GM23248 (cell line): ENCODE measurements at places on chromosomes 1 and 21. TPM values are rescaled to one million over a fixed set of nuclear protein-coding genes. Genes with fewer than 3 reads are reported as not detected.
A peak's percentile ranks its signal among the peaks of the same experiment; 100 is the strongest.

- no peak overlapping the region for H3K27ac ChIP-seq
- no peak overlapping the region for H3K4me3 ChIP-seq
- no peak for DNase-seq
Measured at GRCh38 chr1:243435836-243436235, 180.0 kb downstream of the SDCCAG8 start.

CFHR2 gene
- total RNA-seq, result not detected in 2 replicates

DNA sequence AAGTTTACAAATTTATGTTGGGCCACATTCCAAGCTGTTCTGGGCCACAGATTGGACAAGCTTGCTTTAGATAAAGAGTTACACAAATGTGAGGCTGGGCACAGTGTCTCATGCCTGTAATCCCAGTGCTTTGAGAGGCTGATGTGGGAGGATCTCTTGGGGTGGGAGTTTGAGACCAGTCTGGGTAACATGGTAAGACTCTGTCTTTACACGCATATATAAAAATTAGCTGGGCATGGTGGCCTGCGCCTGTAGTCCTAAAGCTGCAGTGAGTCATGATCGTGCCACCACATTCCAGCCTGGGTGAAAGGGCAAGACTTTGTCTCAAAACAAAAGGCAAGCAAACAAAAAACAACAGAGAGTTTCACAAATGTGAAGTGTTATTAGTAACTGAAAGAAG is 5.9 kb upstream of the VCAM1 start:
- H3K4me1 ChIP-seq, result peaks cover 16% of the 10 kb centered on the region
- no peaks in the 10 kb centered on the region for H3K27me3 ChIP-seq
- DNase-seq, result no peak
- no peak overlapping the region for H3K4me3 ChIP-seq
- H3K36me3 ChIP-seq, result no peaks in the 10 kb centered on the region

GJA4 gene
- total RNA-seq, result not detected in 2 replicates

DNA sequence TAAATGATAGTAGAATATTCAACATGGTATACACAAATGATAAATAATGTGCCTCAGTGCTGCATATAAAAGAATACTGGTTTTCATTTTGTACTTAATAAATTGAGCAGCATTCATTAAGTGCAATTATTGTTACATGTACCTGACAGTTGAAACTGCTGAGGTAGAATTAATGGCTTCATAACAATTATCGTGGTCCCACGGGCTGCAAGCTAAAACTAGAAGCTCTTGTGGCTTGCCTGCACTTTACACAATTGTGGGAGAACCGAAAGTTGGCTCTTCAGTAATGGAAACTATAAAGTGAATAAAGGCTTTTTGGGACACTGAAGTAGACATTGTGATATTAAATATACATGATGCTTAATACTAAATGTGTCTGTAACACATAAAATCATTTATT is 23.2 kb downstream of the INSL5 start:
- no peak overlapping the region for H3K27ac ChIP-seq
- no peak for DNase-seq
- H3K4me3 ChIP-seq, result no peak overlapping the region
- peaks cover 10% of the 10 kb centered on the region for H3K4me1 ChIP-seq

TRIM46 gene
- 3.4 TPM in 2 replicates for total RNA-seq

PPT1 gene
- 26.9 and 38.3 TPM in 2 replicates for total RNA-seq

GRCh38 chr21:17889171-17889570 is 70.0 kb upstream of the C21orf91 start:
- no peak for DNase-seq
- H3K4me3 ChIP-seq, result no peak overlapping the region
- H3K36me3 ChIP-seq, result no peaks in the 10 kb centered on the region
- H3K27ac ChIP-seq, result no peak overlapping the region
- no peaks in the 10 kb centered on the region for H3K27me3 ChIP-seq

DNA sequence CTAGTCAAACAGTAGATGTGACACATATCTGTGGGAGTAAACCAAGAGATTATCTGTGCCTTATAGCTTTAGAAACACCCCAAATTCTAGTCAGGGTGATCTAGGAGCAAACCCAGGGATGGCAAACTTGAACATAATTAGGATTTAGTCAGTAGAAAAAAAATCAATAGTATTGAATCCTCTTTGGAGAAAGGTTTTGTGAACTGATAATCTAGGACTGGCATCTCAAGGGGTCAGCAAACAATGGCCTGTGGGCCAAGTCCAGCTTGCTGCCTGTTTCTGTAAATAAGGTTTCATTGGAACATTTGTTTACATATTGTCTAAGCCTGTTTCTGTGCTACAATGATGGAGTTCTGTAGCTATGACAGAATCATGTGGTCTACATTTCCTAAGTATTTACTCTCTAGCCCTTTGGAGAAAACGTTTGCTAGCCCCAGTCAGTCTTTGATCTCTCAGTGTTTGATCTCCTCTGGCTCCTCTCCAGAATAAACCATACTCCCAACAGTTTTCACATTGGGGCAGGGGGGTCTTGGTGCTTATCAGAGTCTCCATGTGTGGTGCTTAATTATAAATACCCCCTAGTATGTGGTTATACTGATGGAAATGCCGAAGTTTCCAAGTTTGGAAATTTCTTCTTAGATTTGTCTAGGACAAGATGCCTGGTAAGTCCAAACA is 385.8 kb downstream of the NTNG1 start:
- H3K36me3 ChIP-seq, result no peaks in the 10 kb centered on the region
- no peak overlapping the region for H3K4me3 ChIP-seq
- H3K4me1 ChIP-seq, result peaks cover 29% of the 10 kb centered on the region
- no peak overlapping the region for H3K27ac ChIP-seq

DNA sequence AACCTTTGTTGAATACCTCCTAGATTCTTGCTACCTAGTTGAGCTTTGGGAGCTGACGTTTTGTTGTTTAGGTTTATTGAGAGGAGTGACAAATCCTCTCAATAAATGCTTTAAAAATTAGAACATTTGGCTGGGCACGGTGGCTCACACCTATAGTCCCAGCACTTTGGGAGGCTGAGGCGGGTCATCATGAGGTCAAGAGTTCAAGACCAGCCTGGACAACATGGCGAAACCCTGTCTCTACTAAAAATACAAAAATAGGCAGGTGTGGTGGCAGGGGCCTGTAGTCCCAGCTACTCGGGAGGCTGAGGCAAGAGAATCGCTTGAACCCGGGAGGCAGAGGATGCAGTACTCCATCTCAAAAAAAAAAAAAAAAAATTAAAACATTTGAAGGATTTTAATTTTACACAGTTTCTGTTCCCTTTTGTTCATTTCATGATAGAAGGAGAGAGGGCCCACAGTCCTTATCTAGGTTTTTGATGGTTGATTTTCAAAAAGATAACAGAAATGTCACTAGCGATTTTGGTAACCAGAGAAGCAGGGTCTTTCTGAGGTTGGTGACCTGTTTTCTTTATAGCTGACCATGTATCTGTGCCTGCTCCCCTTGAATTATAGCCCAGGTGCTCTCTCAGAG is 44.2 kb upstream of the PIGV start:
- no peak for DNase-seq
- peak overlapping the region; percentile 76 for H3K27ac ChIP-seq
- no peaks in the 10 kb centered on the region for H3K27me3 ChIP-seq

SLC30A10 gene
- not detected in 2 replicates for total RNA-seq

GRCh38 chr1:178266619-178267066 is 172.7 kb downstream of the RASAL2 start:
- DNase-seq, result no peak
- peaks cover 38% of the 10 kb centered on the region for H3K4me1 ChIP-seq
- H3K4me3 ChIP-seq, result no peak overlapping the region
- no peaks in the 10 kb centered on the region for H3K36me3 ChIP-seq
- no peaks in the 10 kb centered on the region for H3K27me3 ChIP-seq

- no peak overlapping the region for H3K4me3 ChIP-seq
- no peaks in the 10 kb centered on the region for H3K4me1 ChIP-seq
Measured at GRCh38 chr1:14841951-14842350, 243.5 kb downstream of the KAZN start.

DNA sequence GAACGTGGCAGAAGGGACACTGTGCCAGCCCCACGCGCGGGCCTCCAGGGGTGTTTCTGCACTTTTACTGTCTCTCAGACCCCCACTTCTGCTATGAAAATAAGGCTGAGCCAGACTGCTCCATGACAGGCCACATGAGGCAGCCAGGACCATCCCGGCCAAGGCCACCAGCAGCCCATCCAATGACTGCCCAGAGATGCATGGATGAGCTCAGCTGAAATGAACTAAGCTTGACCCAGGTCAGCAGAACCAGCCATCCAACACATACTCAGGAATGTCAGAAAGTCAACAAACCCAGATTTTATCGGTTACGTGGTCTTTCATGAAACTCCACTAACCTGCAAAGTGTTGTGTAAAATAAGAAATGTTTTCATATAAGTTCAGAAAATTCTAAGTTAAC is 51.2 kb downstream of the CCDC185 start:
- peaks cover 6% of the 10 kb centered on the region for H3K27me3 ChIP-seq
- H3K27ac ChIP-seq, result no peak overlapping the region
- H3K4me3 ChIP-seq, result no peak overlapping the region
- H3K36me3 ChIP-seq, result no peaks in the 10 kb centered on the region
- no peak for DNase-seq

RIMS3 gene
- total RNA-seq, result 0.25 TPM in 1 of 2 replicates, not detected in the other

GRCh38 chr1:234331507-234331906 is 41.7 kb upstream of the COA6 start:
- H3K36me3 ChIP-seq, result no peaks in the 10 kb centered on the region
- H3K4me1 ChIP-seq, result 0 out of 2 replicates have a peak, but pooled peaks cover 3% of the 10 kb centered on the region
- DNase-seq, result peak; percentile 68
- no peak overlapping the region for H3K4me3 ChIP-seq
- no peaks in the 10 kb centered on the region for H3K27me3 ChIP-seq
